Colonic mucosa (tissue), 4 donors: ENCODE measurements at places on chromosomes 2 and 18. TPM values are rescaled to one million over a fixed set of nuclear protein-coding genes. Genes with fewer than 3 reads are reported as not detected.

- no peak for DNase-seq
These were observed 11.9 kb upstream of the AGFG1 start for GRCh38 chr2:227460070-227460485.

GRCh38 chr2:95361216-95361980, 41.1 kb upstream of the FAHD2A start:
- DNase-seq, result no peak

Gene GKN1
- not detected for total RNA-seq

Gene GPR75
- 1.1 TPM for total RNA-seq

GRCh38 chr2:96783388-96783787, 22.7 kb downstream of the CNNM4 start:
- no peak for DNase-seq

- DNase-seq, result peak; percentile 86
These were observed 324.1 kb downstream of the CCDC178 start for GRCh38 chr18:33116376-33116775.

Gene TBR1
- not detected for total RNA-seq

- DNase-seq, result no peak
These were observed 109.6 kb downstream of the TAF4B start for GRCh38 chr18:26335571-26336487.

- no peak for DNase-seq
These were observed 348.3 kb upstream of the DSEL start for GRCh38 chr18:67864677-67865340.

DNA sequence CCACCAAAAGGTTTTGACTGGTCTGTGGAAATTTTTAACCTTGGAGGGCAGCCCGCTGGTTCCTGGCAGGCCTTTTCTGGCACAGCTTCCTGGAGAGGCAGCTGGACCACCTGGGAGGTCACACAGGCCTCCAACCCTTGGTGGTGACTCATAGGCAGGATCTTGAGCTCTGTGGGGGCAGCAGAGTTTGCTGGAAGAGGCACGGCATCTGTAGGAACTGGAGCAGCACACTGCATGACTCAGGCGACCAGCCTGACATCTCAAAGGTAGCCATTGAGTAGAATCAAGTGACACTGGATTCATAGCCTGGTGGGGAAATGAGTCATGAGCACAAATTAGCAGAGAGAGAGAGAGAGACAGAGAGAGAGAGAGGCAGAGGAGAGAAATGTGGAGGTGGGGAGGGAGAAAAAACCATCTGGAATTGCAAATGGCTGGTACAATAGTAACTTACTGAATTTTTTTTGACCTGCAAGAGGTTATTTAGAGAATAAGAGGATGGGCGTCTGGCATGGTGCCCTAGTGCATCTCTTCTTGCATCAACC, 57.4 kb downstream of the TRPM8 start:
- DNase-seq, result no peak

- no peak for DNase-seq
These were observed 603.1 kb downstream of the ZEB2 start for GRCh38 chr2:143916781-143917180.

DNA sequence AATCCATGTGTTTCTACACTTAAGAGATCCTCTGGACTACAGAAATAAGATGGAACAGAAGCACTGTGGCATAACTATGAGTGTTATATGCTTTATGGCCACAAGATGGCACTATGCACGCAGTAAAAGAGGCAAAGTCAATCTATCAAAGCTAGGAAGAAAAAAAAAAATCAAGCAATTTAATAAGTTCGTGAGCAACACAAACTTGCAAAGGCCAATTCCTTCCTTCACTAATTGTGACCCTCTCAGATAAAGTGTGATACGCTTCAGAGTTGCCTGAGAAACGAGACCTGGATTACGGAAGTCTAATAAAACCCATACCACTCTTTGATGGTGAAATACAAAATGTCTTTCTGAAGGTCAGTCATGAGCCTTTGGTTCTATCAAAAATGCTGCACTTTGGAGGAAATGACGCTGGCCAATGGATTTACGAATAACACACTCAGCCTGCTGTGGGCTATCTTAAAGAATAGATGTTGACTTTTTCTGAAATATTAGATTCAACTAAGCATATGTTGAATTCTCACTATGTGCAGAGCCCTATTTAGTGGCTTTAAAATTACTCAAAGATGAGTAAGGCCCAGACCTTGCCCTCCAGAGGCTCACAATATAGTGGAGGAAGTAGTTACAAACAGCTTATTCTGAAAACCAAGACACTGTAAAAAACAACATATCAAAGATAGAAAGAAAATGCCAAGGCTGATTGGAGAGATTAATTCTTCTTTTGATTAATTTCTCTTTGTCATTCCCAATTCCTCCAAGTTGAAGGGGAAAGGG, 35.5 kb upstream of the TTR start:
- peak; percentile 56 for DNase-seq

GRCh38 chr2:199228887-199229819, 228.6 kb downstream of the SATB2 start:
- no peak for DNase-seq

Gene NEB
- 0.89 TPM for total RNA-seq

Gene YES1
- total RNA-seq, result 56.3 TPM

DNA sequence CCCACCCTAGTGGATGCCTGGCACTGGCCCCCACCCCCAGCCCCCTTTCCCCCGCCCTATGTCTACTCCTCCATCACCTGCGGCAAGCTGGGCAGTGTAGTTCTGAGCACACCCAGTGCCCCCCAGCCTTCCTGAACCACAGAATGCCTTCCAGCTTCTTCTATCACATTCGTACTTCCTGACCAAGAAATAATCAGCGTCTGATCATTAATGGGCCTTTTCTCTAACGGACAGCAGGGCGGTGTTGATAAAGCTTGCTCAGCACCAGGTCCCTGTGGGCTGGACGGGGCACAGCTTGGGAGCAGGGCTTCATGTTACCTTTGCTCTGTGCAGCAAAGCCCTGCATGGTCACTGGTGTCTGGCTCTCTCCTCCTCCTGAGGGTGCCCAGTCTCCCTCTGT, 15.4 kb downstream of the UXS1 start:
- no peak for DNase-seq

DNA sequence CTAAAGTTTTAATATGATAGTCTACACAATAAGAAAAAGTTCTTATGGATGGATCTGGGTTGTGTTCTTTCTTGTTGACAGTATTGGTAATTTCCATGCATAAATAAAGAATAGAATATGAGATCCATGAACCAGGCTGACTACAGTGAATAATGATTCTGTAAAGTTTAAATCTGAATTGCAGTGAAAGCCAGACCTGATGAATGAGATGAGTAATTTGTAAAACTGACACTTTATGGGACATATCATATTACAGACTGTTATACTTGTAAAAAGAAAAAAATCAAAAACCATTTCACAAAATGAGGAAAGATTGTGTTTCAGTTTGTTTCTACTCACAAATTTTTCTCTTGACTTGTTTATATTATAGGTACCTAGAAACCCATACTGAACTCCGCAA, 164.9 kb upstream of the SCN7A start:
- no peak for DNase-seq

DNA sequence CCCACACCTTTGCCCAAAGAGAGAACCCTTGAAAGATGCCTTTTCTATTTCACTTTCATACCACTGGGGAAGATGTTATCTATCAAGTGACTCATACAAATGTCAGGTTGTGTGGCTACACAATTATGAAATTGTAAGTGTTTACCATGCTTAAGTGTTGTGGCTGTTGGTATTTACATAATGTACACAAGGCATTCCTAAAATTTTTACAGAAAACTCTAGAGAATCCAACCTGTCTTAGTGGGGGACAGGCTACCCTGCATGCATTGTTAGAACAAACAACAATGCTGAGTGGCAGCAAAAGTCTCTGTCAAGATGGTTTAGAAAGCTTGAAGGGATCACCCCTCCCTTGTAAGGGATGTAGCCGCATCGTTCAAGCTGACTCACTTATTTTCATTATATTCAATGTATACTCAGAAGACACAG, 5.5 kb upstream of the MGAT4A start:
- no peak for DNase-seq

Gene EDAR
- total RNA-seq, result 0.69 TPM

DNA sequence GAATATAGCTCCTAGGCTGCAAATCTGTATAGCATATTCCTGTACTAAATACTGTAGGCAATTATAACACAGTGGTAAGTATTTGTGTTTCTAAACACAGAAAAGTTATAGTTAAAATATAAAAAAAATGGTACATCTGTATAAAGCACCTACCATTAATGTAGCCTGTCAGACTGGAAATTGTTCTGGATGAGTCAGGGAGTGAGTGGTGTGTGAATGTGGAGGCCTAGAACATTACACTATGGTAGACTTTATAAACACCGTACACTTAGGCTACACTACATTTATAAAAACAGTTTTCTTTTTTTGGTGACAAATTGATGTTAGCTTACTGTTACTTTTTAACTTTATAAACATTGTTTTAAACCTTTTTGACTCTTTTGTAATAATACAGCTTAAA, 226.3 kb downstream of the CCDC85A start:
- no peak for DNase-seq

DNA sequence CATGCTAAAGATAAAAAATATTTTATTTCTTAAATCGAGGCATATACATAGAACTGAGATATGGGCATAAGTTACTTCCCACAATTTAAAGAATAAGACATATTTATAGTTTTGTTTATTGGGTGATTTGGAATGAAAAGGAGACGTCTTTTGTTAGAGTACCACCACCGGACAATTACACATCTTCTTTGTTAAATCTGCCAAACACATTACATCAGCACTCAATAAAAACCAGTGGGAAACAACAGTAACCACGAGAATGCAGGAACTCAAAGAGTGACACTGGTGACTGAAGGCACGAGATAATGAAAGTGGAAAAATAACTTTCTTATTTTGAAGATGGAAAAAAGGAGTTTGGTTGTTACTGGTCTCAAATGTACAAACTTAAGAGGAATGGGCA, 92.6 kb upstream of the TFCP2L1 start:
- DNase-seq, result no peak

GRCh38 chr2:38056216-38056615, 19.7 kb downstream of the CYP1B1 start:
- no peak for DNase-seq

DNA sequence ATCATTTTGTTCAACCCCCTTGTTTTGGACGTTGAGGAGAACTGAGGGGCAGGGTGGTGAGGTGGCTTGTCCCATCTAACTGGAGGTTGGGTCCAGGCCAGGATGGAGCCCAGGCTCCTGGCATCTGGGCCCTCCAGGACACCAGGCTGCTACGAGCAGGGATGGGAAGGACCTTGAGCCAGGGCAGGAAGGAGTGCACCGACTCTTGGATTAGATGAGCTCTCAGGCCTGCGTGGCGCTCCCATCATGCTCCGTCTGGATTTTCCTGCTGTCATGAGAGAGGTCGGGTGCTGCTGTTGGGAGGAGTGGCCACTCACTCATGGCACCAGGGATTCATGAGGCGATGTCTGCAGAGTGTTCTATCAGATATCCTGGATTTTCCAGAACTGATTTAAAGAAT, 18.3 kb upstream of the ALLC start:
- DNase-seq, result no peak

GRCh38 chr18:58865701-58866065, 1.0 kb downstream of the ZNF532 start:
- DNase-seq, result no peak

GRCh38 chr18:58993260-58993659, 128.6 kb downstream of the ZNF532 start:
- DNase-seq, result no peak
